ENCODE measurements at places on chromosomes 1 and 21.
A peak's percentile ranks its signal among the peaks of the same experiment; 100 is the strongest.

- peak; percentile 14 for DNase-seq
These were observed 60.0 kb downstream of the FBXO2 start for GRCh38 chr1:11594222-11594621.

GRCh38 chr1:21261551-21262292, 28.5 kb downstream of the ECE1 start:
- DNase-seq: peak; percentile 77

GRCh38 chr1:24308365-24309015, 10.7 kb upstream of the GRHL3 start:
- DNase-seq: no peak

DNA sequence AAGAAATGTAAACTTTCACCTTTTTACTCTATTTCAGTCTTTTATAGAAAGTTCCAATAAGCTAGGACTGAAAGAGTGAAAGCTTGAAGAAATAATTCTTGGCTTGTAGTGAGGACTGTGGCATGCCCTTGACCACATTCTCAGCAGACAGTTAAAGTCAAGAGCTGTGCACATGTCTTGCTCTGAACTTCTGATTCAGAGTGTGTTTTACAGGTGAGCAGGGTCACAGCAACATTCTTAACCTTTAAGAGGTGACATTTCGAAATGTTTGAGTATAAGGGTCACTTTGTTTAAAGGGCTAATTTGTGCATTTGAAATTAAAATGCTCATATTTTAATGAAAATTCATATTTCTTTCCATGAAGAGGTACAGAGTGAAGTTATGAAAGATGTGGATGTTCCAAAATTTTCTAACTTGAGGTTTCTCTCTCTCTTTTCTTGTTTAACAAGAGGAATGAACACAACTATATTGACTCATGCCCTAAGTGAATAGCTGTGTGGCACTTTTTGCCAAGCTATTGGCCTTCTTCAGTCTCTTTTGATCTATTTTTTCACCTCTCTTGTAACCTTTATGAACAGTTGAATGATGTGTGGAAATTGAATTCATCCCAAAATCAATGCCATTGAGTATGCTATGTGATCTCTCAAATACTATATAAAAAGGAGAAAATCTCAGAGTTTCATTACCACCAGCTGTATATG, 918.1 kb downstream of the ADGRL2 start:
- no peak for DNase-seq

GRCh38 chr1:154429118-154429517, 24.0 kb downstream of the IL6R start:
- no peak for DNase-seq

All from mammary epithelial cell (primary cell).